ENCODE measurements at places on chromosomes 5 and 9.

GRCh38 chr9:75148561-75148960, 60.2 kb downstream of the OSTF1 start:
- DNase-seq: peak; percentile 86

- no peak for DNase-seq
These were observed 4.9 kb upstream of the F2R start for GRCh38 chr5:76710991-76711390.

DNA sequence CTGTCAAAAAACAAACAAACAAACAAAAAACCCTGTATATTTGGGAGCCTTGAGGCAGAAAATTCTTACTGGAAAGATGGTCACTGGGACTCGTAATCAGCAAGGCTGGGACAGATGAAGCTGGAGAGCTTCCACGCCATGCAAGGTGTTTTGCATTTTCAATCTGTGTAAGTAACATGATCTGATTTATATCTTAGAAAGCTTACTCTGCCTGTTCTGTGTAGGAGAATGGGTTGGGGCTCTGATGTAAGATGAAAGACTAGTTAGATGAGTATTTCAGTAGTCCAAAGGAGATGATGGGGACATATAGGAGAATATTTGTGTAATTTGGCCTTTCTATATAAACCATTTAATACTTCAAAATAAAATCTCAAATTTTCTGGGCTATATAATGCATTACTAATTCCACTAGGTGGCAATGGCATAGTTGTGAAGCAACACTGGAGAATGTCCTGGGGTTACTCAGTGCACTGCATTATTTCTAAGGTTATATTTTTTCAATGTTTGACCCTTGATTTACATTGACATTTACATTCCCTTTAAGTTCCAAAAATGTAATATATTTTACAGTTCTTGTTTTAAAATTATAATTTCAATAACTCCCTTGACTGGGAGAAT, 21.9 kb upstream of the FSD1L start:
- no peak for DNase-seq

- no peak for DNase-seq
These were observed 37.1 kb downstream of the PPARGC1B start for GRCh38 chr5:149767281-149767550.

DNA sequence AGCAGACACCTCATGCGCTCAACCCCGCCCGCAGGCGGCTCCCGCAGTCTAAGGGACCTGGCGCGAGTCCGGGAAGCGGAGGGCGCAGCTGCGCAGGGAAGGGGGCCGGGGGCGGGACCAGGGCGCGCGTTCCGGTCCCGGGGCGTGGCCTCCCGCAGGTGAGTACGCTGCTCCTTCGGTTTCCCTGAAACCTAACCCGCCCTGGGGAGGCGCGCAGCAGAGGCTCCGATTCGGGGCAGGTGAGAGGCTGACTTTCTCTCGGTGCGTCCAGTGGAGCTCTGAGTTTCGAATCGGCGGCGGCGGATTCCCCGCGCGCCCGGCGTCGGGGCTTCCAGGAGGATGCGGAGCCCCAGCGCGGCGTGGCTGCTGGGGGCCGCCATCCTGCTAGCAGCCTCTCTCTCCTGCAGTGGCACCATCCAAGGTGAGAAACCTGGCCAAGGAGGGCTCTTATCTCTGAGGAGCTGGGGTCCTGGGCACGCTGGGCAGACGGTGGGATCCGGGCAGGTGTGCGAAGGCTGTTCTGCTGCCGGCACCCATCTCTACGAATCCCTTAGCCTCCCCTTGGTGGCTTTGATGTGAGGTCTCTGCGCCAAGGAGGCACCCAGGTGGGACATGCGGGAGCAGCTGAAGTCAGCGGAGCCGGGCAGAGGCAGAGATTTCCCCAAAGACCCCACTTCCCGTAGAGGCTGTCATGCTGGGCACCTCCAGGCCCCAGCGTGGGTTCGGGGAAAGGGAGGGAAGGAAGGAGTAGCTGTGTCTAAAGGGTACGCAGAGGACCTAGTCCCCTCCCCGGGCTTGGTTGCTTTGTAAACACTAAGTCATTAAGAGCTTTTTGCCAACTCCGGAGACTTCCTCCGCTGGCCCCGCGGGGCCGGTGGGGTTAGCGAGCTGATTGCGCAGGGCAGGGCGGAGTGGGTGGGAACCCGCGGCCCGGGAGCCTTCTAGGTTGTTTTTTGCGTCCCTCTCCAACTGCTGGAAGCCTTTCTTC, at the start of gene F2RL1:
TSS of gene F2RL1 (plus strand) at position 187 of the 988 bp plus-strand sequence. CDS start at position 340, 153 bp downstream.
- peak; percentile 90 for DNase-seq

DNA sequence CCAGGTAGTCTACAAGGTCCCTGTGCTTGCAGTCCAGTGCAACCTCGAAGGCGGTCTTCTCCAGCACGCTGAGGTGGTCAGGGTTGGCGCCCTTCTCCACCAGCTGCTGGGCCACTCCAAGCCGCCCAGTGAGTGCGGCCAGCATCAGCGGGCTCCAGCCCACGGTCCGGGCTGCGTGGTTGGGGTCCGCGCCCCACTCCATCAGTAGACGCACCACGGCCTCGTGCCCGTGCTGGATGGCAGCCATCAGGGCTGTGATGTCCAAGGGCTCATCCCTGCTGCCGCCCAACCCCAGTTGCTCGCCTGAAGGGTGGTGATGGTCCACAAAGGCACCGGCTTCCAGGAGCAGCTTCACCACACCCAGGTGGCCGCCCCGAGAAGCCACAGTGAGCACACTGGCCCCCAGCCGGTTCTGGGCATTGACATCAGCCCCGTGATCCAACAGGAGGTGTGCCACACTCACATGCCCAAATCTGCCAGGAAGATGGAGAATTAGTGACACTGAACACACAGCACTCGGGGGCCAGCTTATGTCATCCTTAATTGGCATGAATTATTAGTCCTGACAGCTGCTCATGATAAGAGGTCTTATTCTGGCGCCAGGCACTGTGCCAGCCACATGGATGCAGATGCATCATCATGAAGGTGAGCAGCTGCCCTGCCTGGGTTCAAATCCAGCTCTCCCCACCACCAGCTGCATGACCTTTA, 6.1 kb downstream of the ANKS6 start:
- no peak for DNase-seq

GRCh38 chr9:85055506-85056202, 386.1 kb downstream of the NTRK2 start:
- DNase-seq: no peak

Data from NCI-H226 (cell line).